COLO829 (cell line): ENCODE measurements at places on chromosomes 12 and 14.

- no peak for DNase-seq
Observed at GRCh38 chr14:74792249-74793039, 29.3 kb downstream of the YLPM1 start.

GRCh38 chr12:71045781-71046180 is 112.0 kb downstream of the TSPAN8 start:
- DNase-seq: no peak

- no peak for DNase-seq
Observed at GRCh38 chr12:68349220-68349621, 17.1 kb upstream of the MDM1 start.

- DNase-seq: no peak
Observed at GRCh38 chr14:31703056-31703455, 141.9 kb downstream of the NUBPL start.

DNA sequence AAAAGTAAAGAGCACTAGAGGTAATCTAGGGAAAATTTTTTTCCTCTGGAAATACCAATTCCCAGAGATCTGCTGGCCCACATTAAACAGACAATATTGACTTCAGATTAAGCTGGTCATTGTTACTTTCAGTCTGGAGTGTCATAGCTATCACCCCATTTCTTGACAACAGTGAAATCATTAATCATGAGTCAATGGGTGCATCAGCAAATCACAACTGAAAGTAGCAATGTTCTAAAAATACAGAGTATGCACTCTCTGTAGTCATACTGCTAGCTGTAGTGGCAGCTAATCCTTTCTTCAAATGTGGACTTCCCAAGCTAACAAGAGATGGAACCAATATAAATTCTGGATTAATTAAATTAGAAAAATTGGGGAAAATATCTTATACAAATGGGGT is 129.9 kb downstream of the CPNE8 start:
- DNase-seq: no peak
